ENCODE measurements at places on chromosomes 7 and 10.

DNA sequence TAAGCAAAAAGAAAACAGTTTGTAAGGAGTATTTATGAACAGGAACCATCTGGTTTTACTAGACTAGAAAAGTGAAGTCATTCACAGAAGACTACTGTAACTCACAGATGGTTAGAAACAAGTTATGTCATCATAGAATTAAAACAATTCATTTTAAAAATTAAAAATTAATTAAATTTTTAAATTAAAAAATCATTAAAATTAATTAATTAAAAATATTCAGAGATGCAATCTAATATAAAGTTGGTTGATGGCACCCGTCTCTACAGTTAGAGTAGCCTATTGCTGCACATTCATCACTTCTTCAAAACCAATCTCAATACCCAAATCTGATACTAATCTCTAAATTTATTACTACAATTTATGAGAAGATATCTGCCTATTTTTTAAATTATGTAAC lies 454.8 kb upstream of the NUPR2 start:
- no peak for DNase-seq

DNA sequence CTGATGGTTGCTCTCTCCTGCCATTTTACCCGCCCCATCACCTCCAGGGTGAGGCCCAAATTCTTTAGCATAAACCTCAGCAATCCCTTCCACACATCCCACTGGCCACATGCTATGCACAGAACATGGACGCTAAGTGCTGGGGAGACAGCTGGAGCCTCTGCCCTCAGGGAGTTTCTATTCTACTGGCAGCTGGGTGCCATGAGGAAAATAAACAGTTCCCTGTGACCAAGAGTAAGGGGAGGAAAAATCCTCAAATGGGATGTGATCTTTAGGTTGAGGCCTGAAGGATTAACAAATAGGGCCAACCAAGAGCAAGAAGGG lies 1.2 kb downstream of the PARP12 start:
- no peak for DNase-seq

DNA sequence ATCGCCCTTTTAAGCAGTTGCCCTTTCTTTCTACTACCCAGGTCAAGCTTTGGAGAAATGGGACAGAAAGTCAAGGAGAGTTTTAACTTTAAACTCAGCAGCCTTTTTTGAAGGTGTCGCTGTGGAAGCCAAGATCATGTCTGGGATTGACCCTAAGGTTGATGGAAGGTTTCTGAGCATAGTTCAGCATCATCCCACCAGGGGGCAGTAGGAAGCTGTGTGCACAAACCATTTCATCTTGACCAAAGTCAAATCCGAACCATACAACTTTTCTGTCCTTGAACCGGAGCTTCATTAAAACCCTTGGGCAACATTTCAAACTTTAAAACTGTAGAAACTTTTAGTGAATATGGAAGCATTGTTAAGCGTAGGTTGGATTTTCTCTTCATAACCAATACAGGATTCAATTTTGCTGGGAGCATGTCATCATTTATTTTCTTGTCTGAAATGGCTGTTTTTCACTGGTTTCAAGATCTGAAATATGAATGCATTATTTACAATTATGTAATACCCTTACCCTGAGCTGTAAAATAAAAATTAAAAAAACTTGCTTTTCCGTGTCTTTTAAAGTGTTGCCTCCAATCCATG lies 214.4 kb upstream of the KIAA1217 start:
- no peak for DNase-seq

DNA sequence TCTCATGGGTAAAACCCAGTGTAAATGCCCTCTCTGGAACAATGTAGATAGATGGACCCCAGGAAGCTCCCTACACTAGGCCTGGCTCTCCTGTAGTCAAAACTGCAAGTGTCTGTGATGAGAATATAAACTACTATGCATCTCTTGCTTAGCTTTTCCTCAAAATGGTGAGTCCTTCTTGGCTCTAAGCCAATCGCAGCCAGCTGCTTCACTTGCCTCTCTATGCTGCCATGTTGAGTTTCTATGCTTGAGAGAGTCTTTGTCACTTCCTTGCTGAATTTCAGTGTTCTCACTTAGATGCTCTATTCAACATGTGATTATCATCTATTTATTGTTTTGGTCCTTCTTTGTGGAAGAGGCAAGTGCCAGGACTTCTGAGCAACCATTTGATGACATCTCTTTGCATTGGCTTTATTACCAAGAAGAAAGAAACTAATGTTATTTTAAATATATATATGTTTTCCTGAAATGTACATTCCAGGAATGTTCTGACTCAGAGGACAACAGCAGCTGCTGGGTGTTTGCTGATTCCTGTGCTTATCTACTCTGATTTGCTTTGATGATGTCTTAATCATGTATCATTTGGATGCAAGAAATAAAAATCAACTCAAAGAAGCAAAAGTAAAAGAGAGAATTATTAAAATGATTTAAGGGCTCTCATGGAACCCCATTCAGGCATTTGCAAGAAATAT lies 16.6 kb downstream of the TAS2R40 start:
- DNase-seq = no peak

GRCh38 chr10:71727738-71728737 lies 8.5 kb upstream of the C10orf105 start:
- peak; percentile 74 for DNase-seq

DNA sequence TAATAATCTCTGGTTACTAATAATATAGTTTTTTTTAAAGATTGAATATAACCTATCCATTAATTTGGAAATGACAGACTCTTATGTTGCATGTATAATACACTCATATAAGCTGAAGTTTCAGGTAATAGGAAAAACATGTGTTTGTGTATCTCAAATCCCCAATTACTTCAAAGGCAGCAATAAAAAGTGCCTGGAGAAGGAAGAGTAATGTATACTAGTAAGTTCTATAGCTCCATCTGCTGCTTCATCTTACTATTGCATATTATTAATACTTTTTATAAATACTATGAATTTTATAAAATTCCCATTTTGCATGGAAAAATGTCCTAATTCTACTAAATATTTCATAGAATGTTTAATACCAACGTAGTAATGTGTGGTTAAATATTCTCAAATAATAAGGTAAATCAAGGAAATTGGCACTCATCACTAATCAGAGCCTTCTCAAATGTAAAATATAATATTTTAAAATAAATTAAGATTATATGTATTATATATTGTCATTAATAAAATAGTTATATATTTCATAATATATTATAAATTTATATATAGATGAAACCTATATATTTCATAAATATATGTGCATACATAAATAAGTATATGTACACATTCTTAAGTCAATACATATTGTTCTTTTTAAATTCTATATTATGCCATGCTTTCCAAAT lies 311.9 kb downstream of the HGF start:
- DNase-seq = no peak

DNA sequence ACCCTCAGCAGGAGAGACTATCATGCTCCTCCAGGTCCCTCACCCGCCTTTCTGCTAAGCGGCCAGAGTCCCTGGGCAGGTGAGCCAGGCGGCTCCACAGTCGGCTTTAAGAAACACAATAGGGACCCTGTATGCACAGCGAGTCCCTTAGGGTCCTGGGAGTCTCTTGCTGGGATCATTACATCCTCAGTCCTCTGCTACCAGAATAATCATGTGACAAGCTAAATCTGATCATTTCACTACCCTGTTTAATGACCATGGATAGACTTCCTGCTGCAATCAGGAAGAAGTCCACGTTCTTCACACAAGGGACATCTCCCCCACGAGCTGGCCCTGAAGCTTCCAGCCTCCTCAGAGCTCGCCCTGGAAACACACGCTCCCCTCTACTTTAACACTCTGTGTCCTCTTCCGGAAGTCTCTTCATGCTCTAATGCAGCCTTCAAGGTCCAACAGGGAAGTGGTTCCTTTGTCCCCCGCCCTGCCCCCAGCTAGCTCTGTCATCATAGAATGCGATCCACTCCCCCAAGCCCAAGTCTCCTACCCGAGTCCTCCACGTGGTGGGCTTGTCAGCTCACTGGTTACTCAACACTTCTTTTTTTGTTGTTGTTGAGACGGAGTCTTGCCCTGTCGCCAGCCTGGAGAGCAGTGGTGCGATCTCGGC lies 101.5 kb downstream of the RNF216 start:
- no peak for DNase-seq

DNA sequence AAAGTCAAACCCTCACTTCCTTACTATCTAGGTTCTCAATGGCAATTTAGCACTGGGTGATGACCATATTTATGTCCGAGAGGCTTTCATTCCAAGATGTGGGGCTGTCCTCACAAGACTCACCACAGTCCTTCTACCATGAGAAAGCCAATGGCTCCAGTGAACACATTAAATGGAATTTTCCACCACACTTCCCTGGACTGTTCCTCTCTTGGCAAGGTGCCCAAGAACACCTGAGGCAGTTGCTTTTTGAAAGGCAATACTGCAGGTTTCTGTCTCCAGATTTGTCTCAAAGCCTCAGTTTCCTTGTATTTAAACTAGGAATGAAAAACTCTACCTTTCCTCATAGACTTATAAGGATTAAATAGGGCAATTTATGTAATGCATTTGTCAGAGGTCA lies 24.2 kb downstream of the AFAP1L2 start:
- DNase-seq = no peak

DNA sequence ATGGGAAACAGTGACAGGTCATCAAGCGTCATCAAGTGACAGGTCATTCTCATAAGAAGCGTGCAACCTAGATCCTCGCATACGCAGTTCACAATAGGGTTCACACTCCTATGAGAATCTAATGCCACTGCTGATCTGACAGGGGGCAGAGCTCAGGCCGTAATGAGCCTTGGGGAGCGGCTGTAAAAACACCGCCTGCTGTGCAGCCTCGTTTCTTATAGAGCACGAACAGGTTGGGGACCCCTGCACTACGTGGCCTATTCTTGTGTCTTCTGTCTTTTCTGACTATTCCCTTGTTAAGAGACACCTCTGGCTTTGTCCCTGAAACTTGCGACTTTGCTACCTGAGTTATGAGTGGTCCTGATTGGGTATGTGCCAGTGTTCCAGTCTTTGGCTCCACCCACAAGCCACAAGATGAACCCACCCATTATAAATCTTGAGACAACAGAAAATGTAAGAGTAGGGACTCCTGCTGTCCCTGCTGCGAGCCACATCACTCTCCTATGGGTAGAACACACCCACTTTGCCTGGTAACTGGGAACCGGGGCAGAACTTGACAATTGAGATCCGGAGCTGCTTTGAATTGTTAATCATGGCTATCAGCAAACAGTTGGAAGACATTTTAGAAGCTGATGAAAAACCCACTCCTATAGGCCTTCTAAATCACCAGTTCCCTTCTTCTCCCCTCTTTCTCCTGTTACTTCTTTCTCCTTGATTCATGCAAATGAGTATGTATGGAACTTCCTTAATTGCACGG lies 55.8 kb upstream of the EXOC4 start:
- DNase-seq = no peak

DNA sequence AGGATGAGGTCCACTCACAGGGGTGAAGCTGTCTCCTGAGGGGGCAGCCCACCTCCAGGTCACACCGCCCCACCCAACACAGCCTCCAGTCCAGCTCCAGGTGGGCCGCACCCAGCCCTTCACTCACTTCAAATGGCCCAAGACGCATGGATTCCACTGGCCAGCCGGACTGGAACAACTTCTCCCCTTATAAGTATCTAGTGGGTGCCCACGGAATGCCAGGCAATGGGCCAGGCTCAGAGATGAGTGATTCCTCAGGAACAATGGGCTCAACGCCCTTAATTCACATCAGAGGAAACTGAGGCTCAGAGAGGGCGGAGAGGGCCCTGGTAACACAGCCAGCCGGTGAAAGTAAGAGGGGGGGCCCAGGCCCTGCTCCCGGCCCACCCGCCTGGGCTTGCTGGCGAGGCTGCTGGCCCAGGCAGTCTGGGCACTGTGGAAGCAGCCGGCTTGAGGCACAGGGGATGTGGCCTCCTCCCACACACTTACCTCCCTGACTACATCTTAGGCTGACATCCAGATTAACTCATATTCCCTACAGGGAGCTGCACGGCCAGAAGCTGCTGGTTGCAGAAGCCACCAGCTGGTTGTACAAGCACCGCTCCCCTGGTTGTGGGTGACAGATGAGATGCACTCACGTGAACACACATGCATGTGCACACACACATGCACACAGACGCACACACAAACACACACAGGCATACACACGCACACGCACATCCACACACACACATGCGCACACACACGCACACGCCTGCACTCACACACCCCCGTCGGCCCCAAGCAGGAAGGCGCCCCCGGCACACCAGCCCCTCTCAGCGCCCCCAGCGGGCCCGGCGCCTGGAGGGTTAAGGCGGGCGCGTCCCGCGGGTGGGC lies 1.0 kb upstream of the FAM20C start:
- DNase-seq = no peak

- DNase-seq = no peak
Measured at GRCh38 chr10:31707093-31708039, 221.3 kb downstream of the ARHGAP12 start.

DNA sequence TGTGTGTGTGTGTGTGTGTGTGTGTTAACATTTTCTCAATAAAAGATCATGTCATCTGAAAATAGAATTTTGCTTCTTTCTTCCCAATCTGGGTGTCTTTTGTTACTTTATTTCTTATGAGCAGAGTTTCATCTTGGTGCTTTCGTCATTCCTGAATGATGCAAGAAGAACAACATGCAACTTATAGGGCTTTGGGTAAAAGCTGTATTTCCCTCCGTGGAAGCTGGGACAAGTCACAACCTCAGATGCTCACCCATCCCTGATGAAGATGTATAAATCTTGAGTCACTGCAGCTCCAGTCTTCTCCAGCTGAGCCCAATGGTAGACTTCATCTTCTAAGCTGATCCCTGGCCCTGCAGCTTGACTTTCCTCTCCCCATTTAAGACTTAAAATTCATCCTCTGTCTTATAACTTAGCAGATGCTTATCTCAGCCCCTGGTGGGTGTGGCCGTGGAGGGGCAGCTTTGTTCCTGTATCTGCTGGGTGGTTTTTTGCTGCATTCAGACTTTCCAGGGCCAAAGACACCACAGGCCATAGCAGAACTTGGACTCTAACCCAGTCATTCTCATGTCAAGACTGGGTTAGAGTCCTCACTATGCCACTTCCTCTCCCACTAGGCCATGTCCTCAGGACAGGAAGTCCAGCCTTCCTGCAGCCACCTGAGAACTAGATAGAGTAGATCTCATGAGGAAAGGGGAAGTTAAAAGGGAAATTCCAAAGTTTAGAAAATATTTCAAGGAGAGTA lies 356.4 kb downstream of the TNS3 start:
- no peak for DNase-seq

DNA sequence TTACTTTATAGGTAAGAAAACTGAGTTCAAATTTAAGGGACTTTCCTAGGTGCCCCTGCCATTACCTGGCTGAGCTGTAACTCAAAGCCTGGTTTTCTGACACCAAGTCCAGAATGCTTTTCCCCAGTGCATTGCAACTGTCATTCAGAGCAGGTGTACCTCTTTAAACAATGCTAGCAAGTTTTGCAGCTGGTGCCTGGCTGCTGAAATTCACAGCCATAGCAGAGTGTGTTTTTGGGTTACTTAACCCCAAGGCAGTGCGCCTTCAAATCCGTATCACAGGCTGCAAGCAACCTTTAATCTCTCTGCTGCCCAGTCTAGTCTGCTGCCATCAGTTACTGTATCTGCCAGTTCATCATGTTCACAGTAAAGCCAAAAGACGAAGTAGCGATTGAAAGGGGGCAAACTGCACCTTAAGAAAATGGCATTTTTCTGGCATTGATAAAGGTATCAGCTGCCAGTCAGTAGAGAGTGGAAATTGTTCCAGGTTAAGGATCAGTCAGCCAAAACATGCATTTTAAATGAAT lies 265.4 kb downstream of the CSTF2T start:
- no peak for DNase-seq
